ENCODE measurements at places on chromosomes 11 and 22.

- DNase-seq, result no peak
Measured at GRCh38 chr11:130653838-130654636, 205.6 kb downstream of the ADAMTS15 start.

GRCh38 chr11:112310419-112310818 lies 49.8 kb upstream of the PLET1 start:
- DNase-seq, result no peak

GRCh38 chr11:7983832-7984590 lies 3.1 kb upstream of the EIF3F start:
- no peak for DNase-seq

- DNase-seq, result no peak
Measured at GRCh38 chr11:96023275-96023674, 99.4 kb upstream of the MTMR2 start.

DNA sequence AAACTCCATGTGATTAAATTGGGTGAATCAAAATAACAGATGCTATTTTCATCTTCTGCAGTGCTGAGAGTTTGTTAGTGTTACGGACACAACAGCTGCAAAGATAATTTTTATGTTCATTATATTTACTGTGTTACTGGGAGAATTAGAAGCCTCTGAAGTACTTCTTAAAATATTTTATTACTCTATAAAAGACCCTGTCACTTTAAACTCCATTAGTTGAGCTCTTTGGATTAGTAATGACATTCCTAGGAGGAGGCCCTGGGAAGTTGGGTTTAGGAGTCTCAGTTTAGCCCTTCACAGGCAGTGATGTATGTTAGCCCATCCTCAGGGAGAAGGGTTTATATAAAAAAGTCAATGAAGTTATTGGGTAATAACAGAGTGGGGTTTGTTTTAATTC lies 596.7 kb downstream of the JRKL start:
- no peak for DNase-seq

- DNase-seq, result no peak
Measured at GRCh38 chr22:39367035-39367434, 17.2 kb downstream of the SYNGR1 start.

- DNase-seq, result no peak
Measured at GRCh38 chr22:19703869-19704268, 10.4 kb upstream of the SEPTIN5 start.

DNA sequence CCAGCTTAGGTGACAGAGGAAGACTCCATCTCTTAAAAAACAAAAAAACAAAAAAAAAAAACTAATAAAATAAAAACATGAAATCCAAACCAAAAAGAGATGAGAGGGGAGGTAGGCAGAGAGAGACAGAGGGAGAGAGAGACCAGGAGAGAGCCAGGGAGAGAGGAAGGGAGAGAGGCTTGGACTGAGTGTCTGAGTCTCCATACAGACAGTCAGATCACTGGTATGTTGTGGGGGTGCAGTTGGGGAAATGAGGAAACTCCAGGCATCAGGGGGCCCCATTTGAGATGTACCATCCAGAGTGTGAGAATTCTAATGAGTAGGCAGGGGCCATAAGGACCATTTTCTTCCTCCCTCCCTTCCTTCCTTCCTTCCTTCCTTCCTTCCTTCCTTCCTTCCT lies 53.1 kb upstream of the SEPTIN5 start:
- DNase-seq, result no peak

DNA sequence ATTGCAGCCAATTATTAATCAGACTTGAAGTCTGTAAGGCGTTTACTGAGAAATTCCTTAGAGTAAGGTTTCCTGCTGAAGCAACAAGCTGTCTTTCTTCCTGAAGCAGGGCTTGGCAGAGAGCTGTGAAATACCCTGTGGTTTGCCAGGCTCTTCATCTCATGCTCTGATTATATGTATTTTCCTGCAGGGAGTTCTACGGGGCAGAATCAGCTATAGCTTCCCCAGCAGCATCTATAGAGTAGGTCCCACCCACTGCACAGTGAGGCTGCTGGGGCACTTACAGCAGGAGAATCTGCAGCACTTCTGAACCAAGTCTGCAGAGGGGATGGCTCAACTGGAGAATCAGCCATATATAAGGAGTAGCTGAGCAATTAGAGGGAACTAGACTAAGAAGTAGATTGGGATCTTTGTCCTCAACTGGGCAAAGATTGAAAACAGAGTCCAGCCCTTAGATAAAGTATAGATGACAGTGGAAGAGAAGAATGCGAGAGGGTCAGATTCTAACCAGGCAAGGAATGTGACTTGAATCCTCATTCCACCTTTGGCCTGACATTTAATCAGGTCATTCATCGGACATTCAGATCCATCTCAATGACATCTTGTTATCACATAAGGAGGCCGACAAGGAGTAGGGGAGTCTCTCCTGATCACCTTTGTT lies 37.6 kb downstream of the CNTF start:
- no peak for DNase-seq

GRCh38 chr11:94734563-94735275 lies 33.4 kb upstream of the AMOTL1 start:
- DNase-seq, result no peak

- DNase-seq, result no peak
Measured at GRCh38 chr22:49305214-49305965, 522.3 kb downstream of the BRD1 start.

DNA sequence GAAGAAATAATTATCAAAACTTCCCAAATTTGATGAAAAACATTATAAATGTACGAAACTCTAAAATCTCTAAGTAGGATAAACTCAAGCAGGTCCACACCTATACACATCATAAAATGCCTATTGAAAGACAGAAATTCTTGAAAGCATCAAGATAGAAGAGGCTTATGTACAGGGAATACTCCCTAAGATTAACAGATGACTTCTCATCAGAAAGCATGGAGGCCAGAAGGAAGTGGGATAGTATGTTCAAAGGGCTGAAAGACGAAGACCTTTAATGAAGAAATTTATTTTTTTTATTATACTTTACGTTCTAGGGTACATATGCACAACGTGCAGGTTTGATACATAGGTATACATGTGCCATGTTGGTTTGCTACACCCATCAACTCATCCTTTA lies 45.3 kb upstream of the KCNA4 start:
- no peak for DNase-seq

- DNase-seq, result no peak
Measured at GRCh38 chr11:1639102-1639620, 9.6 kb downstream of the KRTAP5-5 start.

DNA sequence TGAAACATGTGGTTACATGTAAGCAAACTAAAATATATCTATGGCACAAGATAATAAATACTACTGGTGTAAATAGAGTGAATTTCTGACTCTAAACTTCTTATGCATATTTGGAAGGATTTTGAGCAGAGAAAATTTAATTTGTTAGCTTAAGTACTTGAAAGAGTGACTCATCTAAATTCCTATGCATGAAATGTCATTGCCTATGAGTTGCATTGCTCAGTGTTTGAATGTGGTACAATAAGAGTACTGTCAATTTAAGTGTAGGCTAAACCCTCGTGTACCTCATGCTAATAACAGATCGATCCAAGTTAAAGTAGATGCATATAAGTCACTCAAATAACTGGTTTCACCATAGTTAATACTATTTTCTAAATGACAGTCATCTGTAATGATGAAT lies 5.3 kb upstream of the CARD18 start:
- no peak for DNase-seq

- DNase-seq, result no peak
Measured at GRCh38 chr11:28903716-28904115, 795.5 kb downstream of the METTL15 start.

DNA sequence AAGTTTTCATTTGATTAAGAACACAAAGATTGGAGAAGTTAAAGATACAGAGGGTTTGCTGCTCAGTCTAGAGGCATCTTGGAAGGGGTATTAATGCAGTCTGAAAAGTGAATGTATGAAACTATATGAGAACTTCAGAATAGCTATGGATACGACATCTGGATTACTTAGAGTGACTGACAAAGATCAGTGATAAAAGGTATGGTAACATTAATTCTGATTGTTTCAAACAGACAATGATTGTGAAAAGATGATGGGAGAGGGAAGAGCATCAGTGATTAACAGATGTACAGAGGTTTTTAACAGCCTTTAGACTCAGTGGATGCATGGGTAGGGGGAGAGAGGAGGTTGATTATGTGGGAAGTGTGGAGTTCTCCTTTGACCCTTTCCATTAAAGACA lies 919.4 kb upstream of the CNTN5 start:
- DNase-seq, result no peak

DNA sequence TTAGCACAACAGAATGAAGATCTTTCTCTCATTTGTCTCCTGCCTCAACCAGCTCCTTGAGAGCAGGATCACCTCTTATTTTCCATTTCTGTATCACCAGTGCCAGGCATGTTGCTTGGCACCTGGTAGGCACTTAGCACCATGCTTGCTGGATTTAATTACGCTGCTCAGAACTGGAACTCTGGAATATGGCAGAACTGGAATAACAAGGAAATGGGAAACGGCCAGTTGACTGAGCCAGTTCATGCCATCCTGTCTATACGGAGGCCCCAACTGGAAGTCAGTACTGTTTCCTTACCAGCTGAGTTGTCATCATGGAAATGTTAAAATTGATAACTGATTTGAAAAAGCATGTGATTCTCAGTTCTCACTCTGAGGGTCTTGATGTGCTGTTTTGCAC lies 69.5 kb upstream of the YWHAH start:
- no peak for DNase-seq

- DNase-seq, result no peak
Measured at GRCh38 chr11:15968461-15969130, 387.8 kb downstream of the SOX6 start.

DNA sequence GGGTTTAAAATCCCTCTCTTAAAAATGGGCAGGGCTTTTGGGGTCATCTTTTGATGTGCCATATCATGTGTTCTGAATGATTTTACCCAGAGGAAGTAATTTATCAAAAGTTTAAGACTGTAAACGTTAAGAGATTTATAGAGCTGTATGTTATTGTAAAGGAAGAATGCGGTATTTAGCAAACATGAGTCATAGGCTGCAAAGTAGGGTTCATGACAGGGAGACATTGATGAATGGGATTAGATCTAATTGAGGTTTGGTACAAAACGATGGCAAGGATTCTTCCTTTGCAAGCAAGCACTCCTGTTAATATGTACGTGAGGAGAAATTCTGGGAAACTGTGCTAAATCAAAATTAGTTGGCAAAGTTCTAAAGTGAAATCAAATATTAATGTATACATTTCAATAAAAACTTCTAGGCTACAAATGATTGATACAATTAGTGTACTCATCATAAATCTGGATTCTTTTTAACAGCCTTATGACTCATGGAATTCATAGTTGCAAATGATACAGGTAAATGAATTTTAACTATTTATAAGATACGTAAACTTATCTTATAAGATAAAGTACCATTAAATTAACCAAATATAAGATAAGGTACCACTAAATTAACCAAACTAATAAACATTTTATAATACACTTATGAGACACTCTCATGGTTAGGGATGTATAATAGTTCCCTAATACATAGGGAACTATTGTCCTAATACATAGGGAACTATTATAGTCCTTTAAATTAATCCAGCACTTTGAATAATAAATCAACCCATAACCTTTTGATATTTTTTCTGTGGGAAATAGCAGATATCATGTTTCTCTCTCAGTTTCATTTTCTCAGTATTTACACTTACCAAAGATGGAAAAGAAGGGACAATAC lies 58.4 kb downstream of the KIF18A start:
- no peak for DNase-seq

DNA sequence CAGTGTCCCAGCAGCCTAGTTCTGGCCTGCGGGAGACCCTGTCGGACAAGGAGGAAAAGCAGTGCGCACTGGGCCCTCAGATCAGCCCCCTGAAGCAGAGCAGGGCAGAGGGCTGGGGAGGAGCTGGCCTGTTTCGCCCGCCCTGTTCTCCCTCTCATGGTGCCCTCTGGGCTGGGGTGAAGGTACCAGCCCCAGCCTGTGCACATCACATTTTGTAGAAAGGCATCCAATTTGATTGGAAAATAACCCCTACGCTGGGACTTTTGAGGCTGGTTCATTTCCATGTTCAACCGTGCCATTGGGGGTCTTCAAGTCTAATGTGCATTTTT lies 832 bp upstream of the NAP1L4 start:
- no peak for DNase-seq

All from SW 1271 (cell line).